NCI-H460 (cell line): ENCODE measurements at places on chromosomes 6 and 20.
A peak's percentile ranks its signal among the peaks of the same experiment; 100 is the strongest.

GRCh38 chr6:74058606-74059005 is 362.6 kb downstream of the CD109 start:
- no peak for DNase-seq

GRCh38 chr6:34476447-34476846 is 10.6 kb downstream of the PACSIN1 start:
- DNase-seq = no peak

DNA sequence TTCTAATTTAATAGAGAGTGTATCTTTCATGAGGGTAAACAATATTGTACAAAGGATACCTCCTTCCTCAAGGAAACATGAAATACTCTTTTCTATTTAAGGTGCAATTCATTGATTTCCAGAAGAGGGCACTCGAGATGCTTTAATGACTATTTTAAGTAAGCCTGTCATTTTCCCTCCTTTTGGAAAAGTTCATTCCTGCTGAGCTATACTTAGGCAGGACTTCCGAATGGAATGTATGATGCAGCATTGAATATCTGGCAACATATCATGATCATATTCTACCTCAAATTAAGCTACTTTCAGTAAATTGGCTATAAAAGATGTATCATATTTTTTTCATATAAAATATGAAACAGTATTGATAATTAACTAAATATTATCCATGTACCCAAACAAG is 5.0 kb downstream of the DST start:
- DNase-seq = peak; percentile 70

- peak; percentile 78 for DNase-seq
These were observed 13.9 kb downstream of the ZNF217 start for GRCh38 chr20:53579581-53580375.

DNA sequence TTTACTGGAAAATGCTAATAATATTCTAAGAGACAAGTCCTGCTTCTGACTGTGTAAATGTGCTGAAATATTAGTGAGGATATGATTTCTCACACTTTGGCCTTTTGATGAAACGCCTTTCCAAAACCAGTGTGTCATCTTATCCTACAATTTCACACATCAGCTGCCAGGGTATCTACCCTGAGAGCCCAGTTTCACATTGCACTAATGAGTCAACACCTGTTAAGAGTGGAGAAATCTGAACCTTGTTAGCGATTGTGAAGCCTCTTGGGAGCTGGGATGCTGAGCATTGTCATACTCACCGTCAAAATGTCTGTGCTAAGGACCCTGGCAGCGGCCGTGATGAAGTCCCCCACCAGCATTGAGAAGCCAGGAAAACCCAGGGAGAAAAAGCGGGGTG is 166.0 kb downstream of the RALGAPA2 start:
- DNase-seq = no peak

- no peak for DNase-seq
These were observed 48.0 kb downstream of the RARS2 start for GRCh38 chr6:87541744-87542143.

DNA sequence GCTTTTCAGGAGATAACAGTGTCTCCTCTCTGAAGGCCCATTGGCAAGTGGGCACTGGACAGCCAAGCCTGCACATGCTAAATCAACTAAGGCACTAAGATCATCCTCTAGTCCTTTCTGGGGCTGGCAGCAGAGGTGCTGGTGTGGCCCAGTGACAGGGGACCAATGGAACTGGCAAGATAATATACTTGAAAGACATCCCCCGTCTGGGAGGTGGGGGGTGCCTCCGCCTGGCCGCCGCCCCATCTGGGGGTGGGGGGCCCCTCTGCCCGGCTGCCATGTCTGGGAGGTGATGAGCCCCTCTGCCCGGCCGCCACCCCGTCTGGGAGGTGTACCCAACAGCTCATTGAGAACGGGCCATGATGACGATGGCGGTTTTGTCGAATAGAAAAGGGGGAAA is 223.3 kb downstream of the UNC5CL start:
- no peak for DNase-seq

- DNase-seq = no peak
These were observed 57.5 kb downstream of the RREB1 start for GRCh38 chr6:7165002-7165889.

GRCh38 chr6:111828809-111829208 is 44.4 kb downstream of the FYN start:
- DNase-seq = no peak

DNA sequence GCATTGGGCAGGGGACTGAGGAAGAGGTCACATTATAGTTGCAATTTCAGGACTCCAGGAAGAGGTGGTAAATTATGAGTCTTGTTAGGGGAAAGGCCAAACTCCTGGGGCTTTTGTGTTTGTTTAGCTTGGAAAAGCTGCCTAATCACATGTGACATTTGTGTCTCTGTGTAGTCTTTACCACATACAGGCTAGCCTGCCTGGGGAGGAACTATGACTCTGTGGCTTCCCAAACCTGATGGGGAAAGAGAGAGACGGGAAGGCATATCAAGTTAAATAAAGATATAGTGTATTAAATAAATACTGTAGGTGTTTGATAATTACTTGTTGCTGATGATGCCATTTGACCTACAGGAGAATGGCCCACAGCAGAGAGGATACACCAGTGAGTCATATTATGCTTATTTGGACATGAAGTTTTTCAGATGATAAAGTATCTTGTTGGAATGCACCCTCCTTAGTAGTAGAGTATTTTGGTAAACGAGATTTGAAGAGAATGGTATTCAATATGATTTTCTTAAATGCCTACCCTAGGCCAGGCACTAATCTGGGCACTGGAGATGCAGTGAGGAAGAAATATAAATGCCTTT is 4.0 kb downstream of the BLTP3A start:
- DNase-seq = no peak

- no peak for DNase-seq
These were observed 1.1 kb downstream of the PTPRK start for GRCh38 chr6:128519132-128519930.

DNA sequence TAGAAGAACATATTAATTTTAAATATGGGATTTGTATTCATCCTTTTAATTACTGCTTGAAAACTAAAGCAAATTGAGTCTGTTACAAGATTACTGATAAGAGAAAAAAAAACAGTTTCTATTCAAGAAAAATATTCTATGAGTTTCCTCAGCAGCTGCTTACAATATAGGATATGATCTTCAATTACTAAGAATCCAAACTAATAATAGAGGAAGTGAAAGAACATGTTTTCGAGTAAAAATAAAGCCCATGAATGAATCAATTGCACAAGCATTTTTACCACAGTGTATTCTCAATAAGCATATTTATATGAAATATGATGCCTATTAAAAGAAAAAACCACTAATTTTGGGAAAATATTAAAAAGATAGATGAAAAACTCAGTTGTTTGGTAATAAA is 63.4 kb downstream of the AHI1 start:
- DNase-seq = no peak

- DNase-seq = peak; percentile 14
These were observed 452.1 kb upstream of the PLCB4 start for GRCh38 chr20:8616792-8617191.

- no peak for DNase-seq
These were observed 37.1 kb downstream of the NCOA7 start for GRCh38 chr6:125827788-125828320.

- DNase-seq = no peak
These were observed 13.9 kb downstream of the CRISP3 start for GRCh38 chr6:49730251-49730650.

GRCh38 chr6:125165256-125165655 is 11.7 kb downstream of the TPD52L1 start:
- DNase-seq = no peak

- DNase-seq = no peak
These were observed 141.1 kb downstream of the SYNDIG1 start for GRCh38 chr20:24610341-24611115.

GRCh38 chr6:142706210-142706609 is 238.8 kb downstream of the HIVEP2 start:
- no peak for DNase-seq

GRCh38 chr6:154888421-154889295 is 106.5 kb upstream of the TIAM2 start:
- no peak for DNase-seq

- DNase-seq = no peak
These were observed 625.9 kb upstream of the FLRT3 start for GRCh38 chr20:14963262-14963663.

DNA sequence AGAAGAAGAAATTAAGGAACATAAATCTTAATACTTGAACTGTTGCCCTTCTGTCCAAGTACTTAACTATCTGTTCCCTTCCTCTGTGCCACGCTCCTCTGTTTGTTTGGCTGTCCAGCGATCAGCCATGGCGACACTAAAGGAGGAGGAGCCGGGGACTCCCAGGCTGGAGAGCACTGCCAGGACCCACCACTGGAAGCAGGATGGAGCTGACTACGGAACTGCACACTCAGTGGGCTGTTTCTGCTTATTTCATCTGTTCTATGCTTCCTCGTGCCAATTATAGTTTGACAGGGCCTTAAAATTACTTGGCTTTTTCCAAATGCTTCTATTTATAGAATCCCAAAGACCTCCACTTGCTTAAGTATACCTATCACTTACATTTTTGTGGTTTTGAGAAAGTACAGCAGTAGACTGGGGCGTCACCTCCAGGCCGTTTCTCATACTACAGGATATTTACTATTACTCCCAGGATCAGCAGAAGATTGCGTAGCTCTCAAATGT is 17.1 kb downstream of the IRF4 start:
- peak; percentile 19 for DNase-seq

DNA sequence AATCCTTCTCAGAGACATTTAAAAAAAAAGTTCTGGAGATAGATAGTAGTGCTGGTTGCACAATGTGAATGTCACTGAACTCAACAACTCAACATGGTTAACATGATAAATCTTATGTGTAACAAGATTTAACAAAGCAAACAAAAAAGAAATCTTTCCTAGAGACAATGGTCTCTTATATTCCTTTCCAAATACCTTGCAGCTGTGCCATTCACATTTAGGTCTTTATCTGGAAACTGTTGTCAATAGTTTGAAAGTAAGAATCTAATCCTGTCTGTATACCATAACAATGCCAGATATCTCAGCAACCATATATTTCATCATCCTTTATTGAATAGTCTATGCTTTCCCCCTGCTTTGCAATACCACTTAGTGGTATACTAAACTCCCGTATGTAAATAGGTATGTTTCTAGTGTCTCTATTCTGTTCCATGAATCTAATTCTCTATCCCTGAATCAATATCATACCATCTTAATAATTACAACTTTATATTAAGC is 2.1 kb downstream of the SERAC1 start:
- DNase-seq = no peak

DNA sequence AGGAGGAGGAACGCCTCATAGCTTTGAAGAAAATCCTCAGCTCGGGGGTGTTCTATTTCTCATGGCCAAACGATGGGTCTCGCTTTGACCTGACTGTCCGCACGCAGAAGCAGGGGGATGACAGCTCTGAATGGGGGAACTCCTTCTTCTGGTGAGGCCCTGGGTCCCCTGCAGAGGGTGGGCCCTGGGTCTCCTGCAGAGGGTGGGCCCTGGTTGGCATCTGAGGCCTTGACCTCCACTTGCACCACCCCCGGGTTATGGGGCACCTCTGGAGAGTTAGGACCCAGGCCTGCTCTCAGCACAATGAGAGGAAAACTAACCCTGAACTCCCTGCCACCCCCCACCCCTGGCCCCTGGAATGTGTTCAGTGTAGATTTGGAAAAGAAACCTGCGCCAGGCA is 47.2 kb downstream of the SYNJ2 start:
- no peak for DNase-seq

DNA sequence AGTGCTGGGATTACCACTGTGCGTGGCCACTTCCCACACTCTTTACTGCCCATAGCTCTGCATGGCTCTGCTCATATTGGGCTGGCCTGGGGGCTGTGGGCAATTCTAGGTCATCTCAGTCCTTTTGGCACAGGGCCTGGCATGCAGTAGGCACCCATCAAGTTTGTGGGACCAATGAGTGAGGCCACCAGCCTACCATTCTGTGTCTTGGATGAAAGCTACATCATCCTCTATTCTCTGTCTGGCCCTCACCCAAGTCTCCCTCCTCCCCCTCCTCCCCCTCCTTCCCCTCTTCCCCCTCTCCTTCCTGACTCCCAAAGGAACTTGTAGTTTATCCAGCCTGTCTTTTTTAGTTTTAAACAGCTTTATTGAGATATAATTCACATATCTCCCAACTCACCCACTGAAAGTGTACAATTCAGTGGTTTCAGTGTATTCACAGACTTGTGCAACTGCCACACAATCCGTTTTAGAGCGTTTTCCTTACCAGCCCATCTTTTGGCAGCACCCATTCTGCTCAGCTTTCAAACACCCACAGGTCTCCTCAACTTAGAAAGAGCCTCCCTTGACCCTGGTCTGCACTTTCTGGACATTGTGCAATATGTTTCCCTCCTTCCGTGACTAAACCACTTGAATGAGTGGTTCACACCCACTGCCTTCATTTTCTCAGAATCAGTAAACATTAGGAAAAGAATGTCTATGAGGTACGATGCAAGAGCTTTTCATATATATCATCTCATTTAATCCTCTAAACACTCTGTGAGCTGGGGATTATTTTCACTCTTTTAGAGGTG is 21.5 kb upstream of the MRPS18A start:
- DNase-seq = no peak

GRCh38 chr6:108365478-108365877 is 70.6 kb downstream of the AFG1L start:
- DNase-seq = no peak

DNA sequence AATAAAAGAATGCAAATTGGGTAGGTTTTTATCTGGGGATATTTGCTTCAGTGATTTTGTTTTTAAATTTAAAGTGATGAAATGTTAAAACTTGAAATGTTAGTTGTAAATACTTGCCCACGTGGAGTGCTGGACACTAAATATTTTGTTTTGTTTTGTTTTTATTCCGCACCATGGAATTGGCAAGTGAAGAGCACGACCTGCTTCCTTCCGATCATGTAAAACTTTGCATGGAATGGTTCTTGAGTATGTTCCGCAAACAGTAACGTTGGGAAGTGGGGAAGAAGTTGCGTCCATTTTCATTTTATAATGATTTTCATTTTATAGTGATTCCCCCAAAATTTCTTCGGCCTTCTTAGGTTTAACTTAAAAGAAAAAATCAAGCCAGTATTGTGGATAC is 765 bp downstream of the IRAK1BP1 start:
- DNase-seq = no peak

- DNase-seq = no peak
These were observed 9.6 kb upstream of the RHAG start for GRCh38 chr6:49646130-49646824.

DNA sequence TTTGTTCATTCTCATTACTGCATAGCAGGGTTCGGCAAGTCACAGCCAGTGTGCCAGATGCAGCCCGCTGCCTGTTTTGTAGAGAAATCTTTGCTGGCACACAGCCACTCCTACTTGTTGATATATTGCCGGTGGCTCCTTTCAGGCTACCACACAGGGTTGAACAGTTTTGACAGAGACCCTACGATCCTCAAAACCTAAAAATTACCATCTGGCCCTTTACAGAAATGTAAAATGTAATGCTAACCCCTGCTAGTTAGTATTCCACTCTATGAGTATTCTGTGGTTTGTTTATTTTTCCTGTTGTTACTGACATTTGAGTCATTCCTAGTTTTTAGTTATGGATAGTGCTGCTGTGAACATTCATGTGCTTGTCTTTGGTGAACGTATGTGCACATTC is 11.5 kb downstream of the DHX35 start:
- no peak for DNase-seq
